ENCODE measurements at places on chromosomes 5 and 9.

- no peak for DNase-seq
These were observed 722.9 kb upstream of the RGMB start for GRCh38 chr5:98050583-98050982.

GRCh38 chr5:23482642-23483041 is 24.8 kb upstream of the PRDM9 start:
- no peak for DNase-seq

- peak; percentile 90 for DNase-seq
These were observed 3.6 kb downstream of the ERGIC1 start for GRCh38 chr5:172837640-172838039.

- no peak for DNase-seq
These were observed 40.9 kb upstream of the F2RL2 start for GRCh38 chr5:76664079-76664478.

DNA sequence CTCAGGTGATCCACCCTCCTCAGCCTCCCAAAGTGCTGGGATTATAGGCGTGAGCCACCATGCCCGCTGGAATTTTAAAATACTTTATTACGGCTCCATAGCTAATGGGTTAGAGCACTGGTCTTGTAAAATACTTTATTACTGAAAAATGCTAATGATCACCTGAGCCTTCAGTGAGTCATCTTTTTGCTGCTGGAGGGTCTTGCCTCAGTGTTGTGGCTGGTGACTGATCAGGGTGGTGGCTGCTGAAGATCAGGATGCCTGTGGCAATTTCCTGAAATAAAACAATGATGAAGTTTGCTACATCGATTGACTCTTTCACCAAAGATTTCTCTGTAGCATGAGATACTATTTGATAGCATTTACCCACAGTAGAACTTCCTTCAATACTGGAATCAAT is 26.0 kb upstream of the GNE start:
- DNase-seq = no peak

DNA sequence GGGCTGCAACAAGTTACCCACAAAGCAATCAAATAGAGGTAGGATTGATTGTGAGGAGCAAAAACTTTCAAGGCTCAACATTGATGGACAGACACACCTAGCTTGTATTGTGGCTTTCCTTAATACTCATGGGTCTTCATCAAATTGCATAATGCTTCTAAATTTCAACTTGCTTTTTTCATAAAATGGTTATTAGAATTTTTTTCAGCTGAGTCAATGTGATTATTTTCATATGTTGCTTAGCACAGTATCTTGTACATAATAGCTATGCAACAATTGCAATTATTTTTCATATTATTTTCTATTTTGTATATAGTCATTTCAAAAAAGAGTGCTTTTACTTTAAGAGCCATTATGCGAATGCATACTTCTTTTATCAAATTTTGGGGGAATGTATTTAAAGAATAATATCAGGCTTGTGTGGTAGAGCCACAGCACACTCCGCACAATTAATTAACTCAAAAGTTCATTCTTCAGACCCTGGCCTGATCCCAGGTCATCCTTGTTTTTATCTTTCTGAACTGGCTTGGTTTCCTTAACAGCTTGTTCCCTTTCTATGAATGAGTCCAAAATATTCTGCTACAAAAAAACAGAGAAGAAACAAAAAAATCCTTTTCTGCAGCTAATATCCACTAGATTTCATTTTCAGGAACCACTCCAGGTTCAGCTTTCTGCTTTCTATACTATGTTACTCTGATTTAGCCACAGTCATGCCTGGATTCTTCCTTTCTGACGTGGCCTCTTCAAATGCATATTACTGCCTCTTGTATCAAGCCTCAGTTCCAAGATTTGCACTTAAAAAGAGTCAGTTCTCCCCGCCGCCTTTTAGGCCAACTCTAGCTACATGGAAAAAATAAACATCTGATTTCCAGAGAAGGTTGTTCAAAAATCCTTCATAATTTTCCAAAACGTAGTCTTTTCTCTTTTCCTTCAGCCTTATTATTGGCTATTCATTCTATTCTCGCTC is 45.3 kb upstream of the CDH9 start:
- no peak for DNase-seq

GRCh38 chr5:129051283-129051682 is 43.3 kb upstream of the ISOC1 start:
- no peak for DNase-seq

- DNase-seq = no peak
These were observed 66.9 kb upstream of the SLIT3 start for GRCh38 chr5:169367861-169368260.

GRCh38 chr9:125043631-125044030 is 99.7 kb downstream of the SCAI start:
- DNase-seq = no peak

- peak; percentile 57 for DNase-seq
These were observed at the start of gene CAST for GRCh38 chr5:96661855-96662724. Gene CAST (plus strand): TSS chr5:96662376. CDS start chr5:96662423, 47 bp downstream.

DNA sequence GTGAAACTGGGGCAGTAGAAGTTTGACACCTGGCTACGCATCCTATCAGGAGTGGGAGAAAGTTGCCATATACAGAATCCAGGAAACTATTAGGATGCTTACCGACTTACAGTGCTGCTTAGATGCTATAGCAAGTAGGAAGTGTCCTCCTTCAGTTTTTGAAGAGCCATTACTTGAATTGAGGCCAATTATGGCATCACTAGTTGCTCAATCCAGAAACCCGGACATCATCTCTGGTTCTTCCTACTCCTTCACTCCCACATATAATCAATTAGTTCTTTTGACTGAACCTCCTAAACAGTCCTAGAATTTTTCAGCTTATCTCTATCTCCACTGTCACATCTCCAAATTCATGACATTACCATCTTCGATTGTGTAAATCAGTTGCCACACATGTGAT is 41.8 kb upstream of the UGCG start:
- DNase-seq = no peak

- DNase-seq = no peak
These were observed 11.6 kb downstream of the ERP44 start for GRCh38 chr9:100087218-100087617.

DNA sequence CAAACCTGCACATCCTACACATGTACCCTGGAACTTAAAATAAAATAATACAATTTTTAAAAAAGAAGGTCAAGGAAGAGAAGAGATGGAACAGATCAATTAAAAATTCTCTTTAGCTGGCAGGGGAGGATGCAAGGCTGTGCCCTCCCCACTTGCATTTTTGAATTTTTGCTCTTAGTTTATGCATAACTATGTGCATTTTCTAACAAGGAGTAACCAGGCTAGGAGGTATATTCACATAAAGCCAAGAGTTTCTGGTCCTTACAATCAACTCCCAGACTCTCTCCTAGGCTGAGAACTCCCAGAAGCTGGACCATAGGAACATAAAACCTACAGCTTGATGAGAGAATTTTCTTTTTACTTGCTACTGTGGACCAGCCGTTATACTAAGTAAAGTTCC is 29.8 kb downstream of the CCDC192 start:
- no peak for DNase-seq
